Stimulated activated CD8-positive, alpha-beta memory T cell treated with anti-CD3 and anti-CD28 coated beads, Interleukin-4, amount 100 ng/mL, for 24 hours (primary cell): ENCODE measurements at places on chromosomes 6 and 20.

GRCh38 chr6:119157506-119157815 lies 79.0 kb upstream of the FAM184A start:
- DNase-seq = no peak

DNA sequence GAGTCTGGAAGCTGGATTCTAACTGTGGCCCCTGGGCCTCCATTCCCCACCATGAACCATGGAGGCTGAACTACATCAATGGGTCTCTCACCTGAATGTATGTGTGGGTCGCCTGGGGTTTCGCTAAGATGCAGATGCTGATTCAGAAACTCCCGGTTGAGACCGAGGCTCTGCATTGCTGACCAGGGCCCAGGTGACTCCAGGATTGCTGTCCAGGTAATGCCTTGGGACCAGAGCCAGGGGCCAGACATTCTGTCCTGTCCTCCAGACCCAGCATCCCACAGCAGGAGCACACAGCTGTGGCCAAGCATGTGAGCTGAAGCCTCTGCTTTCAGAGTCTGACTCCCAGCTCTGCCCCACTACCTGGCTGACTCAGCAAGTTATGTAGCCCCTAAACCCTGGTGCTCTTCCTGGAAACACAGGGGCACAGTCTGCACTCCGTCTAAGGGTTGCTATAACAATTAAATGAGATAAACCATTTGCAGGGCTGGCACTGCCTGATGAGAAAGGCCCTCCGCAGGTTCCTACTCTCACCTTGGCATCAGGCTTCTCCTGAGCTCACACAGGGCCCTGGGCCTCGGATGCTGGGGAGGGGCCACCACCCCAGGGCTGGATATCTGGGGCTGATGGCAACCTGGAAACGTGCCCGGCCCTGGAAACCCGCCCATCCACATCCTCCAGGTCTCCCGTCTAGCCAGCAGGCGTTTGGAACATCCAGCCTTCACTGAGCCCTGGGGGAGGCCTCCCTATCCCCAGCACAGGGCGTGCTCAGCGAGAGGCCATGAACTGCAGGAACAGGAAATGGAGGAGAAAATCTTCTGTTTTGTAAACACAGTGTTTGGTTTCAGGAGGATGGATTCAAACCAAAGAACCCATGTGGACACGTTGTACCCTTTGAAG lies 175.7 kb downstream of the DLL1 start:
- no peak for DNase-seq

DNA sequence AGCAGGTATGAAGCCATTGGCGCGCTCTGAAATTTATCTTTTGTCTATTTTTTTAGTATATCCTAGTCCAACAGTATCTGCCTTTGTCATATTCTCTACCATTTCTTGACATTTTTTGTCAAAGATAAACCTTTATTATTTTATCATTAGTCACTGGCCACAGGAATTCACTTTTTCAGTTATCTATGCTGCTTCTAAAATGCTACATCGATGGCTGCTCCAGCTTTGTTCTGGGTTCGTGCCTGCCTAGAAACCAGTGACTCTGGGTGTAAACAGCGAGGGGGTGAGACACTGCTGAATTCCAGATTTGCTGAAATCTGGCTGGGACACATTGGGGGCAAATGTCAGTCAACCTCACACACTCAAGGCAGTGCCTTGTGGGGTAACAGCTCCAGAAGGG lies 193.4 kb downstream of the CDC5L start:
- no peak for DNase-seq

DNA sequence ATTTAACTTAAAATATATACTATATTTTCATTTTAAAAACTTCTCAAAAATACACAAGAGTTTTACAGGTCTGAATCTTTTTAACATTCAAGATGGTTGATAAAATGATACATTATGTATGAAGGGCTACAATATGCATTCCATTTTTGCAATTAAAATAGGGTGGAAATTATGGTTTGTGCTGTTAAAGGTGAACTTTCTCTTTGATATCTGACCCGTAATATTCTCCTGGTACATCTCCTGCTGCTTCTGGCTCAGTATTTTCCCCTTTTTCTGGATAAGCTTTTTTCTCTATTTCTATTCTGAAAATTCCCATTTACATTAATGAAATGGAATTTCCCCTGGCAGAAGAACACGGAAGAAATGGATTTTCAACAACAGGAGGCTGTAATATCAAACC lies 27.4 kb upstream of the LCA5 start:
- DNase-seq = no peak

- no peak for DNase-seq
Observed at GRCh38 chr20:36481380-36482043, 59.8 kb upstream of the MYL9 start.
